ENCODE measurements at places on chromosomes 4 and X.
A peak's percentile ranks its signal among the peaks of the same experiment; 100 is the strongest.

DNA sequence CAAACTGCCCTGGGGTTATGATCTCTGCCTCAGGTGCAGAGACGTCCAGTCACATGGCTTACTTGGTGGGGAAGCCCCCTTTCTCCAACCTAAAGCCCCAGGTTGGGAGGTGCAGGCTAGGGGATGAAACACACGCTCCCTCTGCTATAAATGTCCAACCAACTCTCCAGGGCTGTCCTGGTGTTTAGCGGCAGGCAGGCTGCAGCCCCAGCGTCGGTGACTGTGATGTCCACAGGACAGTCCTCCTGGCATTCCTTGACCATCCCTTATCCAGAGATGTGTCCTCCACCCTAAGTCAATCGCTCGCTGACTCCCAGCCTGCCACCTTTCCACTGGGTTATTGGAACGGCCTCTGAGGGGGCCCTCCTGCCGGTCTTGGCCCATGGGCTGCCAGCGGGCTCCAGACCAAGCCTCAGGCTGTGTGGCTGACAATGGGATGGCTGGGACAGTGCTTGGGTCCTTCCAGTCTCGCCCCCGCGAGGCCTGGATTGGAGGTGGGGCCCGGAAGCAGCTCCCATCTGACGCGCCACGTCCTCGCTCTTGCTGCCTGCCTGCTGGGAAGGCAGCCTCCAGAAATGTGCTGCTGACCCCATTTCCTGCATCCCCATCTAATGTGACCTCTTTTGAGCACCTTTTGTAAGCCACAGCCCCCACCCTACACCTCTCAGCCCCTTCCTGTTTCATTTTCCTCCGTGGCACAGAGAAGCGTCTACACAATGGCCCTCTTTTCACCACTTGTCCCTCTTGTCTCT is 60.8 kb upstream of the ADRA2C start:
- H3K4me1 ChIP-seq = no peaks in the 10 kb centered on the region
- H3K36me3 ChIP-seq = no peaks in the 10 kb centered on the region
- DNase-seq = no peak
- peaks cover 59% of the 10 kb centered on the region for H3K27me3 ChIP-seq
- H3K4me3 ChIP-seq = no peak overlapping the region

DNA sequence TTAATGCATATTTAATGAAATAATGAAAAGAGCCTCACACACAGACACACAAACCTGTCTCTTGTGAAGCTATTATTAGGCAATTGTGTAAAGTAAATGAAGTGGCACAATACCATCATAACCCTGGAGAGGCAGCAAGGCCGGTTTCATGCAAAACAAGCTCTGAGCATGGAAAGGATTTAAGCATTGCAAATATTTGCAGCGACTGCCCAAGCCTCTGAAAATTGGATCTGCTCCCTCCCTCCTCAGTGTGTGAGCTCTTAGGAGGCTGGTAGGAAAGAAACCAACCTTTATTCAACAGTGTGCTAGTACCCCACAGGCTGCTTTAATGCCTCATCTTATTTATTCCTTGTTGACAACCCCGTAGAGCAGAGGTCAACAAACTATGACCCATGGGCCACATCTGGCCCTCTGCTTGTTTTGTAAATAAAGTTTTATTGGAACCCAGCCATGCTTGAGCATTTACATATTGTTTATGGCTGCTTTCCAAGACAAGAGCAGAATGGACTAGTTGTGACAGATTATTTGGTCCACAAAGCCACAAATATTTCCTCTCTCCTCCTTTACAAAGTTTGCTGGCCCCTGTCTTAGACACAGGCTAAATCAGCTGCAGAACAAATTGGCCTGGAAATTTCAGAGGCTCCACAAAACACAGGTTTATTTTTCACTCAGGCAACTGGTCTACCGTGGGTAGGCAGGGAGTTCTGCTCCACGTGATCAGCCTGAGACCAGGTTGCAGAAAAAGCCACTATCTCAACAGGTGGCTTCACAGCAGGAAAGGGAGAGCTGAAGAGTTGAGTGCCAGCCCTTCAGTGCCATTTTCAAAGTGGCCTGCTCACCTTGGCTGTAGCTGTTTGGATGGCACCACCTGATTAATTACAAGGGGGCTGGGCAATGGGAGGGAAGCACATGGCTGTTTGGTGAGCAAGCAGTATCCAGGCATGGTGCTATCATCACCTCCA is 16.8 kb downstream of the RS1 start:
- H3K27ac ChIP-seq = no peak overlapping the region
- DNase-seq = no peak
- H3K4me1 ChIP-seq = no peaks in the 10 kb centered on the region

DNA sequence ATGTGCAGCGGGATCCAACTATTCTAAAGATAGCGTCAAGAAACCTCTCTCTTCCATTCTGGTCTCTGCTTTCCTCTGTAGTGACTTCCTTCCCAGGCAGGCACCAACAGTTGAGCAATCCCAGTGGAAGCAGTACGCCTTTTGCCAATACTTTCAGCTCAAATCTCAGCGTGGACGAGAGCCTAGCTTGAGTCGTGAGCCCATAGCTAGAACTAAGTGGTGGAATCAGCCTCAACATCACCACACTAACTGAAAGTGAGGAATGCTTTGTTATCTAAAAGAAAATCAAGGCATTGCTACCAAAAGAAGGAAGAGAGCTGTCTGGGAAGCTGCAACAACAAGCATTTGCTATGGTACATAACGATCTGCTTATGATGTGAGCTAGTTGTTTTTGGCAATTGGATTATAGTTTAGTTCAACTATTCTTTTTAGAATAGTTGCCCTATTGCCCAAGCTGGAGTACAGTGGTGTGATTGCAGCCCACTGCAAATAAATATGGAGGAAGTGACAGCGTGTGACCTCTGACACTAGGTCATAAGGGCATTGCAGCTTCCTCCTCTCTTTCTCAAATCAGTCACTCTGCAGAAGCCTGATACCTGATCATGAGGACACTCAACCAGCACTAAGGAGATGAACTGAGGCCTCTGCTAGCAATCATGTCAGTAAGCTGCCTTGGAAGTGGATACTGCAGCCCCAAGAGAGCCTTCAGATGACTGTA is 24.7 kb upstream of the FRYL start:
- H3K4me1 ChIP-seq = peaks cover 19% of the 10 kb centered on the region
- no peak for DNase-seq
- H3K27me3 ChIP-seq = no peaks in the 10 kb centered on the region
- no peak overlapping the region for H3K27ac ChIP-seq

DNA sequence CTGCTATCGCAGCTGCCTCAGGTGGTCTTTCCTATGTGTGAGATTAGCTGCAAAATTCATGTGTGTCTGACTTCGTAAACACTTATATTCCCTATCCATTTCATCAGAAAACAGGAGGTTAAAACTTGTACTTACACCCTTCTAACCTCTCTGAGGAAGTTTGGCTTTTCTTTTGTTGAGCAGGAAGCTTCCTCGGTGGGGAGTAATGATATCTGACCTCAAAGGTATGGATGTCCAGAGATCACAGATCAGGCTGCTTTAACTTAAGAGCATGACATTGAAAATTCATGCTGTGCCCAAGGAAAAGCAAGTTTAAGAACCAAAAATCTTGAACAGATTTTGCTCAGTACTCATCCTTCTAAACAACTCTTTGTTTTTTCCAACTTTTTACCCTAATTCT is 429.1 kb downstream of the STIM2 start:
- H3K4me3 ChIP-seq = no peak overlapping the region
- no peaks in the 10 kb centered on the region for H3K36me3 ChIP-seq
- no peak overlapping the region for H3K27ac ChIP-seq

DNA sequence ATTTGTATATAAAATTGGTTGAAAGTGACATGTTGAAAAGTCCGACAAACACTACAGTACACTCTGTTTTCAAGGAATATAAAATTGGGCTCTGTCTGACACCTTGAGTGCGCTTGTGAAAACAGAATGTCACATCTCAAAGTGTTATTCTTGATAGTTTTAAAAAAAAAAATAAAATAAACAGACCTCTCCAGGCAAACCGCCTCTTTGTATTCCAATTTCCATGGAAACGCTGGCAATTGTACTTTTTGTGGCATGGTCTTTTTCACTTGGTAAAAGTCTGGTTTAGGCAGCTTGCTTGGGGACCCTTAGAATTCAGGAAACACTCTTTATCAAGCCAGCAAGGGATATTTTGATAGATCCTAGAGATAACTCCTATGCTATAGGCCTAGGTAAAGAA is 302.5 kb downstream of the RAB28 start:
- no peaks in the 10 kb centered on the region for H3K4me1 ChIP-seq
- no peak overlapping the region for H3K4me3 ChIP-seq
- H3K36me3 ChIP-seq = no peaks in the 10 kb centered on the region
- no peaks in the 10 kb centered on the region for H3K27me3 ChIP-seq

DNA sequence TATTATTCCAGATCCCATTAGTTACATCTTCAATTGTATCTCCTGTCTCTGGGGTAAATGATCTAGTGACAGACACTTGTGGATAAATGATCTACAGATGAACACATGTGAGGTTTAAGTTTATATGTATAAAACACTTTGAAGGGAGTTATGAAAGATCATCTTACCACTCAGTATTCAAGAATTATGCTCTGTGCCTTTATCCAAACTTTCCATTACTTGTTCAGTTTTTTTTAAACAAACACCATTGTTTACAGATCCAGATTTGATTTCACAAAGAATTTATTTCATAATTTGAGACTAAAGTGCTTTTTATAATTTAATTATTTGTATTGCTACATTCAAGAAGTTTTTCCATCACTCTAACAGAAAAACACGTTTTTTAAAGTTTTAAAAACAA is 142.5 kb downstream of the HHIP start:
- H3K4me3 ChIP-seq = no peak overlapping the region
- no peaks in the 10 kb centered on the region for H3K27me3 ChIP-seq
- H3K27ac ChIP-seq = no peak overlapping the region

GRCh38 chr4:68344049-68344448 is 5.8 kb downstream of the YTHDC1 start:
- H3K27ac ChIP-seq = no peak overlapping the region
- H3K4me1 ChIP-seq = peaks cover 32% of the 10 kb centered on the region
- no peak overlapping the region for H3K4me3 ChIP-seq

DNA sequence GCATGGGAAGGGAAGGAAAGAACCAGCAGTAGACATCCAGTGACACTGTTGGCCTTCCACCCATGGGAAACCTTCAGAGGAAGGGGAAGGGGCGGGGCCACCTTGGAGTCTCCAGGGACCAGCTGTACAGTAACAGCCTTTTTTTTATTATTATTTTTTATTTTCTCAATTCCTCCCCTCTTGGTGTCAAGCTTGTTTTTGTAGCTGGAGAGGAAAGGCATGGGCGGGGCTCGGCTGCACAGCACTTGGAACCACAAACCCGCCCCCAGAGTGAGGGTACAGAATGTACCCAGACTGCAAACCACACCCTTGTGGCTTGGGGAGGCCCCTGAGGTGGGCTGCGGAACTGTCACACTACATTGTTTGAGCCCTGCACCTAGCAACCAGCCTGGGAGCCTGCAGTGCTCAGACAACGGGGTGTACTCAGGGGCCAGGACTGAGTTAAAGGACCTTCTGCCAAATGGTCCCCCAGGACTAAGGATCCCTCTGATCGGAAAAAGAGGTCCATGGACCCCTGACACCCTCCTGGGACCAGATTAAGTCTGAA is 45.7 kb downstream of the PRPS1 start:
- H3K4me3 ChIP-seq = no peak overlapping the region
- peak overlapping the region; percentile 30 for H3K27ac ChIP-seq
- H3K36me3 ChIP-seq = no peaks in the 10 kb centered on the region

DNA sequence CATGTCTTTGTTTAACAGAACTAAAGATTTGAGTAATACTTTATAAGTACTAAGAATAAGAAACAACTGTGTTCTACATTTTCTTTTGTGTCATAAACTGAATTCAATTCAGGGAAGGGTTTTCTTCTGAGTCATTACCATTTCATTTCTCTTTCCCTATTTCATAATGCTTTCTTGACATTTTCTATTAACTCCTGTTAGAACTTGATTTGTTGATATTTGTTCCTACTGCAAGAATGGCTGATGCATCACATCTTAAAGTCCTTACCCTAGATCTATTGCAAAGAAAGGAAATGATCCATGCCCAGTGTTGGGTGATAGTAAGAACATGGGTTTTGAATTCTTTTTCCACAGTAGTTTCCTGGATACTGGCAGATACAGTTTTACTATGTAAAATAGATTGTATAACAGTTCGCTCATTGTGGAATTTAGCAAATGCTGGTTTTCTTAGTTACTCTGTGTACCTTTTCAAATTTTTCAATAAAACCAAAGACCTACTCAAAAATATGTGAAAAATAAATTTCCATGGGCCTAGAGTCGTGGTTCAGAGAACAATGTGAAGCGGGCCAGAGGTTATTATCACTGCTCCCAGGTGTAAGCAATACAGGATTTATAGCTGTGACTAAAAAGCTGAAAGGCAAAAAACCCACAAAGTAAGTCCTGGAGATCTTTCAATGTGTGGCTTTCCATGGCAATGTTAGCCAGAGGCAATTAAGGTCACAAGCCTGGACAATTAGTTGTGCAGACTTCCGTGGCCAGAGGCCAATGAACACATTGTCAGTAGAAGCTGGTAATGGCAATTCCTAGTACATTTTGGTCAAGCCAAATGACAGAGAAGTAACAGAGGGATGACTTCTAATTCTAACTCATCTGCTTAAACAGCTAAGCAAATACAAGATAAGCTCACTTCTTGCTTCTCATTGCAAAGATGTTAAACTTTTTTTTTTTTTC is 127.3 kb upstream of the FAT4 start:
- H3K27ac ChIP-seq = peak overlapping the region; percentile 78
- H3K4me1 ChIP-seq = peaks cover 13% of the 10 kb centered on the region
- peak; percentile 80 for DNase-seq

DNA sequence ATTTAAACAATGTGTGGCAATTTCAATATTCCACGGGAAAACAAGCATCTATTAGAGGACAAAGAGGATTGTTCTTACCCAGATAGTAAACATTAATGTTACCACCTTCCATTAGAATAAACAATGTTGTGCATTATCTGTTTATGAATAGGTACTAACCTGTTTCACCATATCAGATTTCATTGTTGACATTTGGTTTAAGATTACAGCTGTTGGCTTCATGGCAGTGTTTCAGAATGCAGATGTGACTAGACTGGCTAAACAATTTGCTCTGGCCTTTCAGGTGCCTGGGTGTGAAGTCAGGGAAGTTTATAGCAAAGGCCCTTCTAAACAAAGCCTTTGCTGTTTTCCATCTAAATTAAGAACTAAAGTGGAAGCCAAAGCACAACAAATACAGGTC is 464.7 kb upstream of the FAM47C start:
- no peak overlapping the region for H3K27ac ChIP-seq
- no peaks in the 10 kb centered on the region for H3K36me3 ChIP-seq
- H3K4me3 ChIP-seq = no peak overlapping the region
- no peak for DNase-seq
- no peaks in the 10 kb centered on the region for H3K27me3 ChIP-seq
- H3K4me1 ChIP-seq = no peaks in the 10 kb centered on the region

GRCh38 chrX:78659955-78660354 is 827 bp upstream of the RTL3 start:
- no peak overlapping the region for H3K4me3 ChIP-seq
- H3K27ac ChIP-seq = no peak overlapping the region

Data from PC-3 (cell line).